Activated T-cell treated with anti-CD3 and anti-CD28 coated beads, Interleukin-2, amount 50 U/mL, for 4 hours (primary cell): ENCODE measurements at places on chromosomes 2 and 18.

GRCh38 chr2:160621748-160622147, 128.1 kb upstream of the RBMS1 start:
- DNase-seq = no peak

- no peak for DNase-seq
These were observed 47.0 kb downstream of the SLC9A4 start for GRCh38 chr2:102520009-102520408.

DNA sequence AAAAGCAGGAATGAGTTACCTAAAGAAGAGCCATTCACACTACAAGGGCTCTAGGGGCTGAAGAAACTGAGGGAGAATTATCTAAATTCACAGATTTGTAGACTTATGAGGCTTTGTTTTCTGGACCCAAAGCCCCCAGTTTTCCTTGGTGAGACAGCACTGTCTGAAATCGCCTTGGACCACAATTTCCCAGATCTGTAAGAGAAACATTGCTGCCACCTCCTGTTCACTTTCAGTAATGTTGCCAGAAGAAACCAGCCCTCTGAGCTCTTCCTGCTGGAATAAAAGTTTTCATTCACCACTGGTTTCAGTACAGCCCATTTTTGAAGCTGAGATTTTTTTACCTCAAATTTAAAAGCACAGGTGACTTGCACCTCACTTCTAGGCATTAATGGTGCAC, 169.2 kb downstream of the CDH20 start:
- no peak for DNase-seq

- DNase-seq = no peak
These were observed 234.6 kb upstream of the SIX3 start for GRCh38 chr2:44706681-44707553.

GRCh38 chr18:74579496-74580065, 18.1 kb upstream of the ZNF407 start:
- DNase-seq = no peak

- DNase-seq = no peak
These were observed 141.3 kb downstream of the AFF3 start for GRCh38 chr2:100000915-100001707.

- no peak for DNase-seq
These were observed 76.6 kb downstream of the EIPR1 start for GRCh38 chr2:3301001-3301400.

DNA sequence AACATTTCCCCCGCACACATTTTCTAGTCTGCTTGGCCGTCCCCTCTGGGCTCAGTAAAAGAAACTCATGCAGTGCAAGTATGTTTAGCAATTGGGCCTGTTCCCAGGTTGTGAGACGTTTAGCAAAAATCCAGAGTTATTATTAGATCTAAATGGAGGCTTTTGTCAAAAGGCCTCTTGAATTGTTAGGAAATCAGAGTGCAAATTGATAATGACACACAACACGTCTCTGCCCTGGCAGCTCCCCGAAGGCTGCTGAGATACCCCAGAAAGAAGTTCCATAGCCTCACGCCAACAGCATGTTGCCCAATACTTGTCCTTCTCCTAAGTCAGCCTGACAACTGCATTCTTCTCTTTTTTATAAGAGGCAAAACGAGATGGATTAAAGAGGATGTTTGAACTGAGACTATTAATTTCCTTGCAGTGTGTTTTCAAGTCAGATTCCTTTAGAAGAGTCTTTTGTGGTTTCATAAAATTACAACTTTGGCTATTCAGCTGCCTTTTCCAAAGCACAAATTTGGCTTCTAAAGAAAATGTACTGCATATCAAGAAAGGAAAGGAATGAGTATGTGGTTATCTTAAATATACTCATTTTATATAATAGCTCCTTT, 202.2 kb downstream of the TRIB2 start:
- DNase-seq = no peak

- no peak for DNase-seq
These were observed 24.4 kb downstream of the MLPH start for GRCh38 chr2:237511433-237511832.

DNA sequence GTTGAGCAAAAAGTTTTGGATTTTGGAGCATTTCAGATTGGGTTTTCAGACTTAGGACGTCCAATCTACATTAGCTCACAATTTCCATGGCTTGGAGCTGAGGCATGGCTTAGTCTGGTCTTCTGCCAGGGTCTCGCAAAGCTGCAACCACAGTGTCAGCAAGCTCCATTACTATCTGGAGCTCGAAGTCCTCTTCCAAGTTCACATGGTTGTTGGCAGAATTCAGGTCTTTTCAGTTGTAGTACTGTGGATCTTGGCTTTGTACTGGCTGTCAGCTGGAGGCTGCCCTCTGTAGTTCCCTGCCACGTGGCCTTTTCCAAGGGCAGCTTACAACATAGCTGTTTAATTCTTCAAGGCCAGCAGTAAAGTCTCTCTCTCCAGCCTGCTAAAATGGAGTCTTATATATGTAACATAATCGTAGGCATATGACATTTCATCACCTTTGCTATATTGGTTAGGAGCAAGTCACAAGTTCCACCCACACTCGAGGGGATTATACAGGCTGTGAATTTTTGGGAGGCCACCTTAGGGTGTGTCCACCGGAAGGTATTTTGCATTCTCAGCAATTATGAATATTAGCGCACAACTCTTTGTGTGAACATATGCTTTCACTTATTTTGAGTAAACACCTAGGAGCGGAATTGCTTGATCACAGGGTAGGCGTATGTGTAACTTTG, 41.5 kb upstream of the EPC2 start:
- DNase-seq = no peak

- DNase-seq = no peak
These were observed 1.6 kb downstream of the MROH2A start for GRCh38 chr2:233779722-233780121.

DNA sequence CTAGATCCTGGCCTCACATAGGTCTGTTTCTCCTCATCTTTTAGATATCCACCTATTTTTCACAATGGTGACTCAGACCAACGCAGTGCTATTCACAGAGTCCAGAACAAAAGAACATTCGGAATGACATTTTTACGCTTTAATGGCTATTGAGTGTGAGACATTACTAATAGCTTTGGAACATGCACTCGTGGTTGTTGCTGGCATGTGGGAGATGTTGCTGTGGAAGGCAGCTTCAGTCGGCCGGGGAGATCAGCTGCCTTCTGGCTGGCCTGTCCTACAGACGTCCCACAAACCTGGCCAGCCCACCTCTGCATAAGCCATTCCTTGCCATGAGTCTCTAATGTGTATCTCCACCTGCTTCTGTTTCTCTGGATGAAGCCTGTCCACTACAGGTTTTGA, 3.4 kb downstream of the MBP start:
- no peak for DNase-seq

DNA sequence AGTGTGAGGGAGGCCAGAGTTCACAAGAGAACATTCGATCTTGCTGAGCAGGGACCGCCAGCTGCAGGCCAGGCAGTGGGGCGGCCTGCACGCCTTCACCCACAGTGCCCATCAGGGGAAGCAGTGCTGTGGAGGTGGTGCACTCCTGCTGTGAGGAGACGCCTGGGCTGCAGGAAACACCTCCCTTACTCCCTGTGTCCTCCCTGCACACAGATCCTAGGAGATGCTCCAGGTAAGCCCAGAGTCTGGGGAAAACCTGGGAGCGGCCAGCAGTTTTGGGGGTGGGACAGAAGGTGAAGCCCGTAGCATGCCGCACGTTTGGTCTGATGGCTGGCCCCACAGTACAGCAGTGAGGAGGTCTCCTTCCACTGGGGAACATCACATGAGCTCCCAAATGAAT, 180.8 kb upstream of the RAB6C start:
- no peak for DNase-seq

GRCh38 chr2:166060191-166060590, 67.6 kb downstream of the SCN1A start:
- DNase-seq = no peak

- no peak for DNase-seq
These were observed 77.5 kb downstream of the DIS3L2 start for GRCh38 chr2:232038881-232039485.

DNA sequence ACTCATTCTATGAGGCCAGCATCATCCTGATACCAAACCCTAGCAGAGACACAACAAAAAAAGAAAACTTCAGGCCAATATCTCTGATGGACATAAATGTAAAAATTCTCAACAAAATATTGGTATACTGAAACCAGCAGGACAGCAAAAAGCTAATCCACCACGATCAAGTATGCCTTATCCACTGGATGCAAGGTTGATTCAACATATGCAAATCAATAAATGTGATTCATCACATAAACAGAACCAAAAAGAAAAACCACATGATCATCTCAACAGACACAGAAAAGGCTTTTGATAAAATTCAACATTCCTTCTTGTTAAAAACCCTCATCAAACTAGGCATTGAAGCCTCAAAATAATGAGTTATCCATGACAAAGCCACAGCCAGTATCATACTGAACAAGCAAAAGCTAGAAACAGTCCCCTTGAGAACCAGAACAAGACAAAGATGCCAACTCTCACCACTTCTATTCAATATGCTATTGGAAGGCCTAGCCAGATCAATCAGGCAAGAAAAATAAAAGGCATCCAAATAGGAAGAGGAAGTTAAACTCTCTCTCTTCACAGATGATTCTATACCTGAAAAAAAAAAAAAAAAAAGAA, 45.3 kb downstream of the RTTN start:
- DNase-seq = no peak

GRCh38 chr2:200695191-200695590, 109.4 kb downstream of the AOX1 start:
- no peak for DNase-seq

DNA sequence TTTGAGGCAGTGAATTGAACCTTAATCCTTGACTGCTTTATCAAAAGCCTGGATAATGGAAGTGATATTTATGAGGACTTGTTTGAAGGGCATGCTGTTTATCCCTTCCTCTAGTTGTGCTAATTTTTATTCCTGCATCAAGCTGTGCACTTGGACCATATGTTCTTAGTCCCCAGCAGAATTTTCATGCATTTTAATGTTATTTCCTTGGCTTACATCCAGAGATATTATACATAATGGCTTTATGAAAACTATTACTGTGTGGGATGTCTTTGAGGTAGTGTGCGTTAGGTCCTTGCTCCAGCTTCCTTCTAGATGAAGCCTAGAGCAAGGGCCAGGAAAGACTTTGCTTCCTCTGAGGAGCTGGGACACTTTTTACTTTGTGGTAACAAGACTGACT, 378.4 kb downstream of the LPIN1 start:
- no peak for DNase-seq

DNA sequence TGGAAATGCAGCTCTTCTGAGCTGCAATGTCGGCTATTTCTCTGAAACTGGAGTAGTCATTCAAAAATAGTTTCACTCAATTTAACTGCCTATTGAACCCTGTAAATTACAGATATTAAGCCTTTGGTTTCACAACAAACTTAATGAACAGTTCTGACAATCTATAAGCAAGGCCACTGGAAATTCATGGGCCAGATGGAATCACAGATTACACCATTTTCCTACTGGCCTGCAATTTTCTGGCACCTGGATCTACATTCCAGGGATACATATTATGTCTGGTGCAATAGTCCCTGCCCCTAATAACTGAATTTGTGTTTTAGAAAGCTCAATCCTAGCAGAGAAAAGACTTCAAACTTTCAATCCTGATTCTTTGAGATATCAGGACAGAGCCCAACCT, 551.7 kb downstream of the RNF144A start:
- DNase-seq = no peak

GRCh38 chr2:119276864-119277263, 53.2 kb downstream of the STEAP3 start:
- no peak for DNase-seq

DNA sequence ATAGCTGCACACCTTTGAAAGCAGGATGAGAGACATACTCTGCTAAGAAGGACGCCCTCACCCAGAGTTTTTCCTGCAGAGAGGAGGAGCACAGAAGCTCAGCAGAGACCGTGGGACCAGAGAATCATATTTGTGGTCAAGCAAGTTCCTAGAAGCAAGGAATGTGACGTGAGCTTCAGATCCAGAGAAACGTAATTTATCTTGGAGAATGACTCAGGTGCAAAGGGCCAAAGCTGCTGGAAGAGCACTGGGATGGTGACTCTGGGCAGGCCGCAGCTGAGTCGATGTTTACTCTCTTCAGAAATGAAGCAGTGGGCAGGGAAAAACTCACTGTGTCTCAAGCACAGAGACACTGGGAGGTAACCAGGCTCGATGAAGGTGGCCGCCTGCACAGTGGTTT, 50.1 kb upstream of the IGFBP2 start:
- DNase-seq = no peak

- no peak for DNase-seq
These were observed 18.0 kb upstream of the MBP start for GRCh38 chr18:77150588-77150987.

GRCh38 chr2:228747483-228747882, 523.6 kb downstream of the PID1 start:
- no peak for DNase-seq

DNA sequence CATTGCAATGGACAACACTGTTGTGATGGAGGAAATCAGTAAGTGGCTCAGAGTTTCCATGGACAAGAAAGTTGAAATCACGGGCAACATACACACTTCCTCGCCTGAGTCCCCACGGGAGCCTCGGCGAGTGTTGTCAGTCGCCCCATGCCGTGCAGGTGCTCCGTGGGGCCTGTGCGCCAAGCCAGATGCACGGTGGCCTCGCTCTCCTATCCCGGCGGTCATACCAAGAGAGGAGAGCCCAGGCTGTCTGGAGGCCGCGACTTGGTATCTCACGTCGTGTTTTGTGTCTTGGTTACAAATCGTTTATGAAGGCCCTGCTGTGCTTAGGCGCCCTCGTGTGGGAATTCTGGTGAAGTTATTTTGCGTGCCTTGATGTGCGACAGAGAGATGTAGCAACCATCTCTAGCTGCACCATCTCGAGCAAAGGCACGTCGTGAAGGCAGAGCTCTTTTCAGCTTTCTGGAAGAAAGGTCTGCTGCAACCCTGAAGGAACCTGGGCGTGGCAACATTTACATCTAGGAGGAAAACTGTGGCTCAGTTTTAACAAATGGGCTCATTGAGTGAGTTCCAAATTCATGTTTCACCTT, 21.8 kb downstream of the ATG4B start:
- peak; percentile 23 for DNase-seq

DNA sequence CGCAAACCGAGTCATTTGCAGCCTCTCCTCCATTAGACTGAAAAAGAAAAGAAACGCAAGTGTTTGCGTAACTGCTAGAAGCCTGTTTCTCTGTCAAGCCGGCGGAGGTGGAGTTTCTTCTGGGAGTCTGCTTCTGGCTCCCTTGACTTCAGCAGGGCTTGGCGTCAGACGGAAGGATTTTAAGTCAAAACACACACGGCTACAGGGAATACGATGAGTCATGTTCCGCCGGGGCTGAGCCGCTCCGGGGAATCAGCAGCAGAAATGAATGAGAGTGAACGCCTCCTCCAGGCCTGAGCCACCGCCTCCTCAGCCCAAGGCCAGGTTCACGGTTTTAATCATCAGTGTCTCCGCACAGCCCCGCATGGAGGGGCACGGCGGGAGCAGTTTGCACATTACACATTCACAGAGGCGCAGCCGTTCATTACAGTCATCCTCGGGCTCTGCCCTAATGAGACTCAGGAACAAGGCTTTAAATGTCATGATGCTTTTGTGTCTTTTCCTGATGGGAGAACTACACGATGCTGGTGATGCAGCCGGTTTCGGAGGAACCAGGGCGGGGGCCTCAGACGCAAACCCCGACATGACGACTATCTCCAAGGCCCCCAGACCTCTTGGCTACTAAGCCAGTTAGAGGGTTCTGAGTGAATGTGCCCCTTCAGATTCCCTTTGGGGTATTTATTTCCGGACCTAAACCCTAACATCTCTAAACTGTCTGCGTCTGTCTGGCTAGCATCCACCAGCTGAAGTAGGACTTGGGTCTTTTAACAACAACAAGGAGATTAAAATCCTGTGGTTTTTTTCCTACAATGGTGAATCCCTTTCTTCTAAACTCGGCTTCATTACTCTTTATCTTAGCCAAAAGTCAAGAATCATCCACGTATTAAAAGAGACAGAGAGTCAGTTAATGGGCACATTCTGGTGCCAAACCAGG, 11.1 kb upstream of the SCG2 start:
- DNase-seq = no peak
